ENCODE measurements at places on chromosomes 6 and 20.
A peak's percentile ranks its signal among the peaks of the same experiment; 100 is the strongest.

DNA sequence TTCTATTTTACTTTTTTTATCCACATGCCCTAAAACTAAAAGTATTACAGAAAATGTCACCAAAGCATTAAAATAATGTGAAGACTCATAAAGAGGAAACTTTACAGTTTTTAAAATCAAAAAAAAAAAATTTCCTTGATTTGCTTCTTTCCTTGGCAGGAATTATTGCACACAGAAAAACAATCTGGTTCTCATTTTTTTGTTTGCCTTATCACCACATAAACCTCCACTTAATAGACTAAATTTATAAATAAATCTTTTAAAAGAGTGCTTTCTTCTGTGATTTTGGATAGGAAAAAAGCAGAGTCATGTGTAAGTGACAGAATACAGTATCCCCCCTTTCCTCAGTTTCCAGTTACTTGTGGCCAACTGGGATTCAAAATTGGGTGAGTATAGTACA lies 695.1 kb upstream of the CITED2 start:
- no peak for DNase-seq

DNA sequence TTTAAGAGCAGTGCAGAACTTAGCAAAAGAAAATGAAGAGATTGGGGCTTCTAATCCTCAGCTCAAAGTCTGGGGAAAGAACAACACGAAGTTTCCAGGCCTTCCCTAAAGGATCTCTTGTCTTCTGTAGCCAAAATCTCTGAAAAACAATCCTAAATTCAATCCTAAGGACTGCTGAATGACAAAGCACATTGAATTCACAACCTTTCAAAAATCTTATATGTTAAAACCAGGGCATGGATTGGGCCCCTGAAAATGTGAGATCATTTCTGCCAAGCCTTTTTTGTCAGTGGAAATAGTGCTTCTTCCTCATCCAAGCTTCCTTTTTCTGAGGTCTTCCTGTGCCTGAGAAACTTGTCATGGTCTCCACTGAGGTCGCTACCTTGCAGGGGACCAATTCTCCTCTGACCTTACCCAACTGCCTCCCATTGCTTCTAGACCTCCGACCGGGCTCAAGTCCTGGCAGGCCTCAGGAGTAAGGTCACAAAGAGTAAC lies 126.2 kb upstream of the ARID1B start:
- no peak for DNase-seq

- DNase-seq, result peak; percentile 51
Measured at GRCh38 chr6:134835993-134836392, 113.9 kb downstream of the ALDH8A1 start.

GRCh38 chr6:40440053-40440452 lies 147.1 kb downstream of the LRFN2 start:
- DNase-seq, result no peak

DNA sequence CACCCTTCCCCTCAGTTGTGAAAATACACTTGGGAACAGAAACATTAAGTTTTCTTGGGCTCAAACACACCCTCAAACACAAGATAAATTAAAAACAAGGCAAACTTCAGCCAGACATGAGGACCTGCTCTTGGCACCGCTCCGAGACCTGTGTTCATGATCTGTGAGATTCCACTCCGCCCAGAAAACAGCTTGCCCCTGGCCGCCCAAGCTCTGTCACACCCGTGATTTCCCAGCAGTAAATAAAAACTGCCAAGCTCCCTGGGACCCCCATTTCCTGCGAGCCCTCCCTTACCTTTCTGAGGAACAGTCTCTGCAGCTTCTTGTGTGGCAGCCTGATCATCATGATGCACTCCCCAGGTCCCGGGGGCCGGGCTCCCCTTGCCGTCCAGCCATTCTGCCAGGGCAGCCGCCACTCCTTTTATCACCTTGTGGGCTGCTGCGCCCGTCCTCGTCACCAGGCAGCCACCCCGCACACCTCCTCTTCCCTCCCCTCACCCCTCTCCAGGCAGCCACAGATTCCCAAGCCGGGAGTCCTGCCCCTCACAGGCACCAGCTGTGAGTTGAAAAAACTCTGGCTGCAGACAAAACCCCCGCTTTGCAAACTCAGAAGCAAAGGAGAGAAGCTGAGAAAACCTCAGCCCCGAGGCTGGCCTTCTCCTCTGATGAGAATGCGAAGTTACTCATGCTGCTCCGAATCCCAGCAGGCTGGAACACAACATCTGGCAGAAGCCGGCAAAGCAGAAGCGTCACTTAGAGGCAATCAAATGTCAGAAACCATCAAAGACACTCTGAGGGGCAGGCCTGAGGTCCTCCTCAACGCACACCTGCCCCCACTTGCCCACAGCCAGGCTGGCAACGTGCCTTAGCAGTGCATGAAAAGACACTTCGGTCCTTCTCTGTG lies 130.4 kb upstream of the RPS6KA2 start:
- DNase-seq, result no peak

GRCh38 chr20:11755071-11755841 lies 162.4 kb upstream of the BTBD3 start:
- DNase-seq, result peak; percentile 93

- no peak for DNase-seq
Measured at GRCh38 chr20:48354320-48354876, 473.4 kb downstream of the PREX1 start.

DNA sequence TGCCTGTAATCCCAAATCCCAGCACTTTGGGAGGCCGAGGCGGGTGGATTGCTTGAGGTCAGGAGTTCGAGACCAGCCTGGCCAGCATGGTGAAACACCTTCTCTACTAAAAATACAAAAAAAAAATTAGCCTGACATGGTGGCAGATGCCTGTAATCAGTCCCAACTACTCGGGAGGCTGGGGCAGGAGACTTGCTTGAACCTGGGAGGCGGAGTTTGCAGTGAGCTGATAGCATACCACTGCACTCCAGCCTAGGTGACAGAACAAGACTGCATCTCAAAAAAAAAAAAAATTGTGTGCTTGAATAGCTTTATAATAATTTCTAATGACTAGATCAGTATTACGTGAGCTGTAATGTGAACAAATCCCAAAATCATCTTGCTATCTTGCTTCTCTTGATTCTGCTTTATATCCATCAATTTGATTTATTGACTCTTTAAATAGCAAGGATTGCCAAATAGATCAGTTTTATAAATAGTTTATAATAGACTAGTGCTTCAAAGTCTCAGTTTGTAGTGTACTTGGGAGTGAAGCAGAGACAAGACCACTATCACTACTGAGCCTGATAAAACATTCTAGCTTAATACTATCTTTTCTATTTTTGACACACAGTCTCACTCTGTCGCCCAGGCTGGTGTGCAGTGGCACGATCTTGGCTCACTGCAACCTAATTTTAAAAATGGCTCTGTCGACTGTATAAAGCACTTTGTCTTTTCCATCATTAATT lies 7.1 kb downstream of the AMD1 start:
- DNase-seq, result no peak

- DNase-seq, result no peak
Measured at GRCh38 chr6:152008779-152009178, 201.3 kb downstream of the ESR1 start.

GRCh38 chr6:138237463-138237862 lies 19.2 kb upstream of the PBOV1 start:
- no peak for DNase-seq

GRCh38 chr20:7137395-7138151 lies 370.1 kb downstream of the BMP2 start:
- DNase-seq, result no peak

DNA sequence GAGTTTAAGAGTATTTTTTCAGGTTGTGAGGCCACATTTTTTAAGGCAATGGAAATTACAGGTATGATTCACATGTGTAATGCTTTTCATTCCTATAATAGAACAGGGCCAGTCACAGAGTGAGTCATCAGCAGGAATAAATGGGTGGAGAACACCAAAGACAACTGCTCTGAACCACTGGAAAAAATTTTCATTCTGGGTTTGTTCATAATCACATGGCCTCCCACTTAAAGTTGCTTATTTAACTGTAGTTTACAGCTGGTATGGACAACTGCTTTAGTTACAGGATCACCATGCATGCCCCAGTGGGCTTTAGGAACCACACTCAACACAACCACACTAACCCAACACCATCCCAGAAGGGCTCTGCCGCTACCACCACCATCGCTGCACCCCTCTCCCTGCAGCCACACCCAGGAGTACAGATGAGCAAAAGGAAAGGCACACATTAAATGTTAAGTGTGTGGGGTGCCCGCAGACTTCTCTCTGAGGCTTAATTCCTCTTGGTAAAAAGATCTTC lies 107.0 kb upstream of the DST start:
- peak; percentile 43 for DNase-seq

DNA sequence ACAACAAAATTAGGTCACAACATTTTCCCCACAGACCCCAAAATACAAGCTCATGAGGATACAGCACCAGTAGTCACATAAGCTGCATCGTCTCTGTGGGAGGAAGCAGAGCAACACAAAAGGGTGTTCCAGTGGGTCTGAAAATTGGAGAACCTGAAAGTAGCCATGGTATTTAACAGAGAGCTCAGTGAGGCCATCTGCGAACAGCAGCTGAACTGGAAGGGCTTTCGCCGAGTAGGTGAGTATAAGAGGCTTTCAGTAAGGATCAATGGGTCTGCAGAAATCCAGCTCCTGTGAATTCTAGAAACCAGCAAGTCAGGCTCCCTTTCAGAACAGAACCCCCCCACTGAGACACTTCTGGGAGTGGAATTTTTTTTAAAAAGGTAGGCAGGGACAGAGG lies 120.0 kb upstream of the RREB1 start:
- no peak for DNase-seq

DNA sequence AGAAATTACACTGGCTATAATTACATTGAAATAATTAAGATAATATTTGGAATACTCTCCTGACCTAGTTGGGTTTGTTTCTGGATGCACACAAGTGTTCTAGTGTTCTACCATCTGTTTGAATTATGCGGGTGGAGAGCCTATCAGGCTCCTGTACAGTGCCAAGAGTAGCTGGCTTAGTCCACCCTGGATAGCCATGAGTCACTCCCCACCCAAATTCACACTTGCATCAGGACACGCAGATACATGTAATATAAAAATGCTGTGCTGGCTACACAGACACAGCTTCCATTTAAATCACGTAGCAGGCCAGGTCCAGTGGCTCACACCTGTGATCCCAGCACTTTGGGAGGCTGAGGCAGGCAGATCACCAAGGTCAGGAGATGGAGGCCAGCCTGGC lies 686.2 kb upstream of the SLC35B3 start:
- no peak for DNase-seq

GRCh38 chr6:124487623-124488431 lies 474.4 kb upstream of the RNF217 start:
- no peak for DNase-seq

- no peak for DNase-seq
Measured at GRCh38 chr6:43786664-43787329, 16.8 kb downstream of the VEGFA start.

DNA sequence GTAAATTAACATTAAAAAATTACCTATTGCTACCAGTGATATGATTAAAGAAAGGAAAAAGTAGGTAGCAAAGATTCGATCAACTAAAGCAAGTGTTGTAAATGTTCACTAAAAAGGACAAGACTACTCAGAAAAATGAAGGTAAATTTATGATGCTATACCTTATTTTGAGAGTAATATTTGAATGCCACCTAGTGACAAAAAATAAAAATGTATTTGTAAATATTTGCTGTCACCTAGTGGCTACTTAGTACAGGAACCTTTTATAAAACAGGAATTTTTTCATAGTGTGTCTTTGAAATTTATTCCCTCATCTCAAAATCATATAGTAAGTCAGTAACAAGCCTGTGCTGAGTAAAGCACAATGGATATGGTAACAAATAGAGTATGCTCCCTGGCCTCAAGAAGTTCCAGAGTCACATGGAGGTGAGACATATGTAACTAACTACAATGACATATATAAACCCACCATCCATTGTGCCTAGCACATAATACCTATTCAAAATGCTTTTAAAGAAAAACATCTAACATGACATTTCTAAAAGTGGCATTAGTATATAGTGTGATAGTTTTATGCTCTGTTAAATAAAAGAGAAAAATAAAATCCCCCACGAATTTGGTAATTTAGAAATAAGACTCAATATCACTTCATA lies 193.1 kb upstream of the SIM1 start:
- no peak for DNase-seq

- no peak for DNase-seq
Measured at GRCh38 chr6:166156942-166157341, 10.7 kb downstream of the TBXT start.

DNA sequence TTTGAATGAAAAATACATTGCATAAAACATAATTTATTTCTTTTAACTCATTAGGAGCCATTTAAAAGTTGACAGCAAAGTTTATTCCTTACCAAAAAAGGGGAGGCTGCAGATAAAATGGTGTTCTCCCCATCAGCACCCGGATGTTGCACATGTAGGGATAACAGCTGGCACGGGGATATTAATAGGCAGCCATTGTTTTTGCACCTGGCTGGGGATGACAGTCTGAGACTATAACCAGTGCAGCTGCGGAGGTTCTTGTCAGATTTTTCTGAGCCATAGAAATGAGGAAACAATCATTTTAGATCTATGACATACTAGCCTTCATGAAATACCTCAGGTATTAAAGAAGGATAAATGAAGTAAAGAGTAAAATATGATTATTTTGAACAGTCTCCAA lies 20.1 kb upstream of the HECA start:
- no peak for DNase-seq

GRCh38 chr6:166595949-166596348 lies 9.5 kb upstream of the RAMACL start:
- no peak for DNase-seq

GRCh38 chr20:32072168-32072750 lies 20.2 kb downstream of the HCK start:
- no peak for DNase-seq

DNA sequence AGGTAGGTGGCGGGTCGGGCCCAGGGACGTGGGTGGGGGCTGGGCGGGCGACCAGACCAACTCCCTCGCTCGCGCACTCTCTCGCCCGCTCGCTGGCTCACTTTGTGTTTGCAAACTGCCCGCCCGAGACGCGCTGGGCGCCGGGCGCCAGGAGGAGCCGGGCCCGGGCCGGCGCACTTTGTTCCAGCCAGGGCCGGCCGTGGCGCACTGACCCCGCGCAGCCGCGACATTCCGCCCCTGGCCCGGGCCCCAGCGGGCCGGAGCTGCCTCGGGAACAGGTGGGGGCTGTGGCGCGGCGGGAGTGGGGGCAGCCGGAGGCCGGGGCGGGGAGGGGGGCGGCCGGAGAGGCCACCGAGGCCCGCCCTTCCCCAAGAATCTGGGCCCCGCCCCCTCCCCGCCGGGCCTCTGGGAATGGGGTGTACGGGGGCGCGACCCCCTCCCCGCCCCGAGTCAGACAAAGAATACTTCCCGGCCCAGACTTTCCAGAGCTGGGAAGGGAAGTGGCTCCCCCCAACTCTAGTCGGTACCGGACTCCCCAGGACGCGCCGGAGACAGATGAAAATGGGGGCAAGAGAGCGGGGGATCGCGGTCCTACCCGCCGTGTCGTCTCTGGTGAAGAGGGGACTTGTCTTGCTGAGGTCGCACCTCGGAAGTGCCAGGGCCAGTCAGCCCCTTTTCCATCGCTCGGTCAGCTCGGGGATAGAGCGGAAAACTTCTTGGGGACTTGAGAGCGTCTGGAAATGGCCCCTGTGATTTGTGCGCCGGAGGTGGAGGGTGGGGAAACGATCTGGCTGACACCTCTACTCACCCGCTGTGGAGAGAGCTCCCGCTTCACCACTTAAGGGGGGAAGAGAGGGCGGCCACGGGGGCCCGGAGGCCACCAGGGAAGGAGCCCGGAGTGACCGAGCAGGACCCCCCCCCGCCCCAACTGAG lies 951 bp downstream of the FOXP4 start:
- no peak for DNase-seq

GRCh38 chr6:51644426-51644825 lies 443.0 kb downstream of the PKHD1 start:
- DNase-seq, result no peak

- DNase-seq, result peak; percentile 82
Measured at GRCh38 chr6:154733626-154734382, 588 bp downstream of the SCAF8 start.
